Left ventricle myocardium inferior (tissue), 1 donor: ENCODE measurements at places on chromosomes 5 and 9. TPM values are rescaled to one million over a fixed set of nuclear protein-coding genes. Genes with fewer than 3 reads are reported as not detected.

The MARVELD2 gene
- 0.96 TPM for total RNA-seq

DNA sequence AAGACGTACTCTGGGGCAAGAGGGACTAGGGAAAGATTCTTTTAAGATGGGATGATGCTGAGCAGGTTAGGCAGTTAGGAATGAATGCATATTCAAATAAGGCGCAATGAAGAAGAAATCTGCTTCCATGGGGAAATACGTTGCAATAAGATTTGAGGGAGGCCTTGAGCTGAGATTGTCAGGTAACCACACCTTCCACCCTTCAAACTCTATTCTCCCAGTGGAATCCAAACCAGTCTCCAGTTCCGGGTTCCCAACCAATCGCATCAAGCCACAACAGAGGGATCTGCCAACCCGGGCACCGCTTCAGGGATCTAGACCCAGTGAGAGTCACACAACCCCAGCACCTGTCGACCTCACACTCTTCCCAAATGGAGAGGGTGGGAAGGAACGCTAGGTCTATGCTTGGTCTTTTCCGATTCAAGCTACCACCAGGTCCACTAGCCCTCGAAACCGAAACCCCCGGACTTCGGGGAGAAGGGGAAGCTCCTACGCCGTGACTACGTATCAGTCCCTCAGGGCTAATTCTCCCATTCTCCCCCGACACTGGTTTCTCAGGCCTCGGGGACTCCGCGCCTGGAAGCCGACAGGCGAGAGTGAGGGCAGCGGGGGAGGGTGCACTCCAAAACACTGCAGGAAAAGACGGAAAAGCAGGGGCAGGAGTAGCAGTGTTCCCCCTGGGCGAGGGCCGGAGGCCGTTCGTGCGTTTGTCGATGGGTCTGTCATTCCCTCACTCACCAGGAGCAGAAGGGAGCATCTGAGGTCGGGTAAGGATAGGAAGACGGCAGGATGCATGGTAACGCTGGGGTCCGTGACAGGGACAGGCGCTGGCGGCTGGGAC lies 534 bp downstream of the ERP44 start:
- DNase-seq = peak; percentile 54
- H3K27ac ChIP-seq = peak overlapping the region; percentile 91
- peaks cover 63% of the 10 kb centered on the region for H3K4me1 ChIP-seq
- H3K27me3 ChIP-seq = no peaks in the 10 kb centered on the region

- peaks cover 17% of the 10 kb centered on the region for H3K27me3 ChIP-seq
- H3K4me1 ChIP-seq = no peaks in the 10 kb centered on the region
- DNase-seq = no peak
- H3K4me3 ChIP-seq = no peak overlapping the region
- no peaks in the 10 kb centered on the region for H3K36me3 ChIP-seq
Measured at GRCh38 chr5:62001640-62002039, 304.4 kb upstream of the KIF2A start.

- no peak overlapping the region for H3K4me3 ChIP-seq
- no peak for DNase-seq
- H3K27ac ChIP-seq = no peak overlapping the region
- no peaks in the 10 kb centered on the region for H3K36me3 ChIP-seq
Measured at GRCh38 chr9:8251566-8251965, 452.0 kb upstream of the DMAC1 start.
